ENCODE measurements at places on chromosomes 7 and 10.

DNA sequence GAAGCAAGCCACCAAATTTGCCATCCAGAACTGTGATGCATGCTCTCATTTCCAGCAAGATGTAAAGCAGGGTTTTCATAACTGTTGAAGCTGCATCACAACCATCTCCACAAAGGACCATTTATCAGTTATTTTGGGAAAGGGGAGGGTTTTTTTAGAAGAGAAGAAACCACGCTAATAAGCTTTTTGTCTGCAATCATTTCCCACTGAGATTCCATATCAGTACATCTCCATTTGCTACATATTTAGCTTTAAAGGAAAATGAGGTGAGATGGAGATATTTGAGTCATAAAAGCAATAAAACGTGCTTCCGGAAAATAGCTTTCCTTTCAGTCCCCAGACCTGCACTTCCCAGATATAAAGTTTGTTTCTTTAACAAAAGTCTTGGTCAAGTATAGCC lies 258.2 kb downstream of the FRMD4A start:
- no peak for DNase-seq

GRCh38 chr7:137399827-137400823 lies 56.6 kb upstream of the PTN start:
- DNase-seq, result peak; percentile 36

DNA sequence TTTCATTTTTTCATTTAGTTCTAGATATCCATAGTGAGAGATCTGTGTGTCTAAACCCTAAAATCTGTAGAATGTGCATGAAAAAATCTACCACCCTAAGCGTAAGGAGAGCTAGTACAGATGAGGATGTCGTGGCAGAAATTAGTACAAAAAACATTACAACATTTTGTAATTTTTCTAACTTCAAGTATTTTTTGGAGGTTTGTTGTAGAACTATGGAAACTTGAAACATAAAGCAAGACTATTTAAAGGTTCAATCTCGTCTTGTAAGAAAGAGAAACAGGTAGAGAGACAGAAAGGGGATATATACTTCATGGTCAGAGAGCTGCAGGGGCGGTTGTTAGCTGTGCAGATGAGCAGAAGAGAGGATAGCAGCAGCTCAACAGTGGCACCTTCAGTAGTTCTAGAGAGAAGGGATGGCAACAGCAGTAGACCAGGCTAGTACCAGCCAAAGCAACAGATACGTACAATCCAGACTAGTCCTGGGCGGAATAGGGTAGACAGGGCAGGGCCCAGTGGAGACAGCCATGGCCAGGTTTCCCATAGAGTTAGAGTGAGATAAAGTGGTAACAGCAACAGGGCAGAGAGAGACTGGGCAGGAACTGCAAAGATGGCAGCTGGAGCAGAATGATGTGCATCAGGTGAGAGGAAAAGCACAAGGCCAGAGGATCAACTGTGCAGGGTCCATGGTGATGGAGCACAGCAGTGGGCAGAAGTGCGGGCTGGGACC lies 145.2 kb downstream of the FRMD4A start:
- peak; percentile 49 for DNase-seq

GRCh38 chr7:95669513-95669912 lies 73.2 kb upstream of the PDK4 start:
- no peak for DNase-seq

DNA sequence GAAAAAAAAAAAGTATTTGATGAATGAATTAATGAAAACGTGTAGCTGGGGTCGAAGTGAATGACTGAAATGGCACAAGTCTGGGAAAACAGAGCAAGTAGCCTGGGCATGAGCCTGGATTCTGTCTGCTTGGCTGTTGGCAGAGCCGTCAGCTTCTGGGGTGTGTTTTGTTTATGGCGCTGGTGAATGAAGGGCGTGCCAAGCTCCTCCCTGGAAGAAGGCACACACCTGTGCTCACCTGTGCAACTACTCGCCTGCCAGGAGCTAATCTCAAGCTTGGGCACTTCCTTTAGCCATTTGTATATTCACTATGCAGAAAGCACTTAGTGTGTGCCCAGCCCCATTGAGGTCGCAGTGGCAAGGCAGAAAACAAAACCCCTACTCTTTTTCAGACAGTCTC lies 74.1 kb downstream of the GTF2IRD1 start:
- no peak for DNase-seq

- no peak for DNase-seq
Observed at GRCh38 chr7:150731916-150732315, 5.3 kb upstream of the GIMAP5 start.

All from left lung (tissue), 14 donors.